ENCODE measurements at places on chromosomes 7 and 10.

DNA sequence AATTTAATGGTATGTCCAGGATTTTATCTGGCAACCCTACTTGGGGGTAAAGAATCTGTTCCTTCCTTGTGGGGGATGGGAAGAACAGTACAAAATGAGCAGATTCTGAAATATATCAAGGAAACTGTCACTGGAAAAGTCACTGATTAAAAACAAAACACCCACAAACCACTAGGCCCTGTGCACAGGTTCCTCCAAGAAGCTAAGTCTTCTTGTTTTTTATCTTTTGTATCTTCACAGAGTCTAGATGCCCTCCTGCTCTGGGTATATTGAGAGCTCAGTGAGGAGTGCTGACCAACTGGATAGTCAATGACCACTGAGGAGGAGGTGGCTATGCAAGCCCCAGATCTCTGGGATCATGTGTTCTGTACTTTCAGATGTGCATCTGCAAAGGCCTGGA lies 86.8 kb upstream of the ANKRD1 start:
- no peak for DNase-seq

DNA sequence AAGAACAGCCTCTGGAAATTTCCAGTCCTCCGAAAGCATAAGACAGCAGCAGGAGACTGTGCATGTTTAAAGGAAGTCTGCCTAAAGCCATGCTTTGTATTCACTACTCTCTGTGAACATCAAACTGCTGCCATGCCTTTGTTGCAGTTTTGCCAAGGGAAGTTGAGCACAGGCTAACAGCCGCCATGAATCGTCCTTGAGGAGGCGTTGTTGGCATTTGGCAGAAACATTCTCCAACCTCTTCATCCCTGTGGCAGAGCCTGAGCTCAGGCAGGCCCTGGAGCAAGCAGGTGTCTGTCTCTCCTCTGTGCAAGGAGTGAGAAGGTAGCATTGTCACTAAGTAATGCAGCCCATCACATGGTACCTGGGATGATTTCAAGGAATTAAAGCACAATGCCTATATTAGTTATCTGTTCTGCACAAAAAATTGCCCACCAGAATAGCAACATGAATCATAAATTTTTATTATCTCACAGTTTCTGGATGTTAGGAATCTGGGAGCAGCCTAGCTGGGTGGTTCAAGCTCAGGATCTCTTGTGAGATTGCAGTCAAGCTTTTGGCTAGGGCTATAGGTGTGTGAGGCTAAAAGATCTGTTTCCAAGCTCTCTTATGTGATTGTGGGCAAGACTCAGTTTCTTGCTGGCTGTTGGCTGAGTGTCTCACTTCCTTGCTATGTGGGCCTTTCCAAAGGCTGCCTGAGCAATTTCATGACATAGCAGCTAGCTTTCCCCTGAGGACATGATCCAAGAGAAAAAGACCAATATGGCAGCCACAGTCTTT lies 46.5 kb upstream of the KIAA1217 start:
- no peak for DNase-seq

GRCh38 chr7:130488392-130489139 lies 3.3 kb upstream of the MEST start:
- no peak for DNase-seq

DNA sequence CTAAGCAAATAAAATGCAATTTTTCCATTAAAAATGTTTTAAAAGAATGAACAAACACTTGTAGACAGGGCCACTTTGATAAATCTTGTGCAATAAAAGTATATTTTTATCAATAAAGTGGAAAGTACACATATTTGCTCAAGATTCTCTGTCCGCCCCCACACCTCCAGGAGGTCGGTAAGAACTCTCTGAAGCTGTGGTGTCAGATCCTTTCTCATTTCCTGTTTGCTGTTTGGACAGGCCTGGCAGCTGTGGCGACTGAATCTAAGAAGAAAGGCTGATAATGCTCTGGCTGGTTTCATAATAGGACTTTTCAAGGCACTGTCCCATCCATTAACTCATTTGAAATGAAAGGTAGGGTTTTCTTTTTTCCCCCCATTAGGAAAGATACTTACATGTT lies 15.3 kb upstream of the ASB4 start:
- no peak for DNase-seq

GRCh38 chr7:121766676-121767075 lies 106.3 kb upstream of the PTPRZ1 start:
- DNase-seq: no peak

DNA sequence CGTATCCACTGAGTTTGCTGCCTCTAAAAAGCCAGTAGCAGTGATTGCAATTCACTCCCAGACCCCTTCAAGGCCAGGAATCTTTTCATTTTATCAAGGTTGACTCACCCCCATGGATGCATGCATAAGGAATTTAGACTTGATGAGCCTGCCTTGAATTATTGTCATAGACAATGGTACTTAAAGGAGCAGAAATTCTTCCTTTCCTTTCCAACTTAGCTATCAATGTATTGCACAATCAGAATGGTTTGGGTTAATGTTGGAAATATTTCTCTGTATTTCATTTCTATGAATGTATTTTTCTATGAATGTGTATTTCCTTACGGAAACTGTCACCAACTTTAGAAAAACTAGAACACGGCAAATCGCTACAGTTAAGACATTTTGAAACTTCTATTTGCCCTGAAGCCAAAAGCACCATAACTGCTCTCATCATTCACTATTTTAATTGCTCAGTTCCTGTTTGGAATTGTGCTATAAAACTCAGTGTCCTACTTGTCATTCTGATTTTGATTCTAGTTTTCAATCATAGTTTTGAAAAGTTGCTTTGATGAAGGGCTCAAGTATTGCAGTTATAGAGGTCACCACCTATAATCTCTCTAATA lies 355.7 kb upstream of the AKR1E2 start:
- DNase-seq: no peak

- DNase-seq: no peak
These were observed 500.4 kb upstream of the POT1 start for GRCh38 chr7:125430013-125430412.

DNA sequence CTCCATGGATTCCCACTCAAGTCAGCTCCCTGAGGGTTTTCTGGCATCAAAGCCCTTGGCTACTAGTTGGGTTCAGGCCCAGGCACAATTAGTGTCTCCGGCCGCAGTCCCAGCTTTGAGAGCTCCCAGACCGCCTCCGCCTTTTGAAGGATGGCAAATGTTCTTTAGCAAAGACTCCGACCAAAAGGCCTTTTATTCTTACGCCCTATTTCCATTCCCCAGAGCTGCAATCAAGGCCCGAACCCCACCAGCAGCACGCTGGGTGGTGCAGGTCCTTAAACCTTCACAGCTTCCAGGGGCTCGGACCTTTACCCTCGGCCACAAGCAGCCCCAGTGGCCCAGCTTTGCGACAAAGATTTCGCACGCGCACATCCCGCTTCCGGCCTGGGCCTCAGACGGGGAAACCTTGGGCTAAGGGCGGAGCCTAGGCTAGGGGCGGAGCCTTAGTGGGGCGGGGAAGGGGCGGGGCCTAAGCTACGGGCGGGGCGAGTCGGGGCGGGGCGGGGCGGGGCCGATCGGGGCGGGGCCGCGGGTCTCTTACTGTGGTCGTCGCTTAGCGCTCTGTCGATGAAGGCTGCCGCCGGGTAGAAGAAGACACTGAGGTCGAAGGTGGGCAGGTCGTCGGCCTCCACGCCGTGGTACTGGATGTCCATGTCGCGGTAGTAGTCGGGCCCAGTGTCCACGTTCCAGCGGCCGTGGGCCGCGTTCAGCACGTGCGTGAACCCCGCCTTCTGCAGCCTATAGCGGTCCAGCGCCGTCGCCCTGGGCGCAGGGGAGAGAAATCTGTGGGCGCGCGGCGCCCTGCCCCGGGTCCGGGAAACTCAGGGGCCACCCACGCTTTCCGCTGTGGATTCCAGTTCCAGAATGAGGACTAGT lies 68.0 kb upstream of the SAMD8 start:
- peak; percentile 29 for DNase-seq

DNA sequence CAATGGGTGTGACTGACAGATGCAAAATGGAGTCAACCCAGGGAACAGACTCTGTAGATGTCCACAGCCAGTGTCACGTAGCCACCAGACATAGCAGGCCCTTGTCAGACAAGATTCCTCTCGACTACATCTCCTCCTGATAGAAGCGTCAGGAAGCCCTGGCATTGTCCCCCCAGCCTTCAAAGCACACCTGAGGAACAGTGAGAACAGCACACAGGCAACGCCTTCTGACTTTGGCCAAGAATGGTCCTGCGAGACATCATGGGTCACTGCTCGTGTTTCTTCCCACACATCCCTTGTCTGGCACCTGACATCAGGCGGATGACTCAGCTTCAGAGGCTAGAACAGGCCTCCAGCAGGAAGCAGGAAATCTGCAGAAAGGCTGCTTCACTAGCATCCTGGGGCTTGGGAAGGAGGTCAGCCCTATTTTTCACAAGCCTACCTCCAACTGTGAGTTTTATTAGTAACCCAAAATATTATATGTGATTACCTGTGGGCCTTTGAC lies 52.8 kb upstream of the GPR26 start:
- no peak for DNase-seq

DNA sequence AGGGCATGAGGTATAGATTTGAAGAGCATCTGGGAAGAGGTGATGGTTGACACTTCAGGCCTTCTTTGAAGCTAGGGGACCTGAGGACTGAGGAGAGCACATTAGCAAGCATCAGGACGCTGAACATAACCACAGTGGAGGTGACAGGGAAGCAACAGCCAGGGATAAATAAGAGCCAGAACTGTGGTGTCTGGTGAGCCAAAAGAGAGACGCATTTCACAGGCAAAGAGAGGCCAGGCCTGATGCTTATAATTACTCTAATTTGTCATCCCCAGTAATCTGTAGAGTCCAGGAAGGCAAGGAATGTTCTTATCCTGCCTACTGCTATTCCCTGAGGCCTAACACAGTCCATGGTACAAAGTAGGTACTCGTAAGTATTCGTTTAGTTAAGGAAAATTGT lies 10.4 kb upstream of the FAS start:
- DNase-seq: no peak

DNA sequence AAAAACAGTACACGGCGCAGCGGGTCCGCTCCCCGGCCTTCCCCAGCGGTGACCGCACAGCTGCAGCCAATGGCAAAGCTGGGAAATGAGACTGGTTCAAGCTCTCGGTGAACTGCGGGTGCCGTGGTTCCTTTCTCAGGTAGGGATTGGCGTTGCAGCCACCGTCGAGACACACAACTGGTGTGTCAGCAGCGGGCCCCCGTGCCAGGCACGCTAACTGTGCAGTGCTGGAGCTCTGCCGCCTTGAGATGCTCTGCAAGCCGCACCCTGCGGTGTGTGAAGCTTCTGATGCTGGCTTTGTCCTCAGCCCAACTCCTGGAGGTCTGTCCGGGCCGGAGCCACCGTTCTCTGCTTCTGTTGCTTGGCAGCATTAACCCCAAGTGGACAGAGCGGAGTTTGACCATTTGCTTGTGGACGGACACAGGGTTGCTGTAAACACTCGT lies 20.6 kb upstream of the NKX6-2 start:
- no peak for DNase-seq

GRCh38 chr10:46092524-46093081 lies 46.5 kb upstream of the MSMB start:
- peak; percentile 41 for DNase-seq

GRCh38 chr10:12950583-12951128 lies 50.9 kb downstream of the CCDC3 start:
- DNase-seq: no peak

DNA sequence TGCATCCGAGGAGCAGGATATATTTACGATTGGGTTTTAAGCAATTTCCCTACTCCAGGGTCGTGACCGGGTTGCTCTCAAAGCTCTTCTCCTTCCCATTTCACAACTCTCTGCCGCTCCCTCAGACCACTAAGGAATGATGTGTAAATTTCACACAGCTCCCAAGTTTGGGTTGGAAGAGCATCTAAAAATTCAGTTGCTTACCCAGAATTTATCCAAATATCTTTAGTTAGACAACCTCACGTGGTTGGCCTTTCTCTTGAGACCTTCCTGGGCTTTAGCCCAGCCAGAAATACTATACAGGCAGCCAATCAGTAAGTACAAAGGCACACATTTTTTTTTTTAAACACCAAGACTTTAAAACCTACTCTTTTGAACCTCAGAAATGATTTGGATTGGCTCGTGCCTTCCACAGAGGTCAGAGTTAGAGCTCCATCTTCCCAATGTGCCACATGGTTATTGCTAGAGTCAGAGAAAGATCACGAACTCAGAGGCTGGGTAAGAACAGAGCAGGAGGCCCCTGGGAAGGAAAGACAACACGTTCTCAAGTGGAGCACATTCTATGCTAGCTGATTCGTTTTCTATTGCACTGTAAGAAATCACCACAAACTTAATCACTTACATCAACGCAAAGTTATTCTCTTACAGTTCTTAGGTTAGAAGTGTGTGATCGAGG lies 335.4 kb upstream of the MGMT start:
- no peak for DNase-seq

- no peak for DNase-seq
These were observed 182.5 kb downstream of the SEMA3D start for GRCh38 chr7:85004402-85004801.

DNA sequence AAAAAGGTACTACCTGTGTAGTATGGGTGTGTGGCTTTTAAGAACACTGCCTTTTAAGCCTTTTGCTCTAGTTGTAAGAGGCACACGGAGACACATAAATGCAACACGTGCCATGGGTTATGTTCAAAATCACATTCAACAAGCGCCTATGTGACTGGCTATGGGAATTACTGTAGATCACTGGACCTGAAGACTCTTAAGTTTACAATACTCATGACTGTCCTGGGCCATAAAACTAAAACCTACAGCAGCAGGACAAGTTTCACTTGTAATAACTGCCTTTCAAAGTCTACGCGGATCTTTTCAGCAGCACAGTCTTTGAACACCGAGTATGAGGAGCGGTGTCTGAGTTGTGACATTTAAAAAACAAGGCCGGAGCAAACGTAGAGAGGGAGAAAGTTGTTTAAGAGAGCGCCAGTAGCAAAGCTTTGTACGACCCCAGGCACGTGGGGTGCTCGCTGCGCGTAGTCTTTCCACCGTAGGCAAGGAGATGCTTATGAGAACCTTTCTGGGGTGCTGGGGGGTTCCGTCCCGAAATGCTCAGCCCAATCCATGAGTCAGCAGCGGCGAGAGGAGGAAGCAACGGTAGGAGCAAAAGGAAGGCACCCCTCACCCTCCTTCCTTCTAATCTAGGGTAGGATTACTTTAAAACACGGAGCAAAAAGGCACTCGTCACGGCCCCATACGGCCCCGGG lies 662 bp downstream of the DNAJC2 start:
- no peak for DNase-seq

- DNase-seq: no peak
These were observed 144.5 kb downstream of the FRMD4A start for GRCh38 chr10:14186245-14186644.

DNA sequence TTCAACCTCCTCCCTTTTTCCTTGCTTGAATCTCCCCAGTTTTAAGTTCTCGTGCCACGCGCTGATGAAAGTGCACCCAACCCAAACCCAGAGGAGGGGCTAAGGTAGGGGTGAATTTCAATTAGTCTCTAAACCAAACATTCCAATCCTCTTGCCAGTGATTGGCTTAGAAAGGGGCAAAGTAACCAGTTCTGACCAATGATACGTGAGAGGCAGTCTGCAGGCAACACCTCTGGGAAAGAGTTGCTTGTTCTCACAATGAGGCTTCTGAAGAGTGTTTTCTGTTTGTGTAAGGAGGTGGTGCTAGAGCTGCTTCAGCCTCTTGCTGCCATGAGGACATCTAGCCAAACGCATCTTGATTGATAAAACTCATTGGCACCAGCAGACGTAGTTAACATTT lies 21.8 kb downstream of the SLC35G1 start:
- no peak for DNase-seq

GRCh38 chr7:68807666-68808065 lies 790.6 kb upstream of the AUTS2 start:
- no peak for DNase-seq
